ENCODE measurements at places on chromosomes 3 and 15.

DNA sequence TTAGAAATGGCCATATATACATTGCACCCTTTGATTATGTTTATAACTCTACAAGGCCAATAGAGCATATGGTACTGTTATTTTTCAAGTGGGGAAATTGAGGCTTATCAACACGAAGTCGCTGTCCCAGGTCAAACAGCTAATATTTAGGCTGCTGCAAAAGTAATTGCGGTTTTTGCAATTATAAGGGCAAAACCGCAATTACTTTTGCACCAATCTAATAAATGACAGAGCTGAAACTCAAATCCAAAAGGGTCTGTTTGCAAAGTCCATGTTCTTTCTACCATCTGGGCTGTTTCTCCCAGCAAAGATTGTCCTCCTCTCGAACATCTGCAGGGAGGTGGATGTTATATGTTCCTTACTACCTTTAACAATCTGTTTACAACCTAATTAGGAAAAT is 147.2 kb downstream of the CADPS start:
- DNase-seq = no peak

GRCh38 chr3:58333206-58334012 is 717 bp downstream of the PXK start:
- DNase-seq = peak; percentile 12

GRCh38 chr15:31352911-31353811 is 26.5 kb downstream of the KLF13 start:
- peak; percentile 45 for DNase-seq

GRCh38 chr3:50157827-50158529 is 2.9 kb downstream of the SEMA3F start:
- no peak for DNase-seq

DNA sequence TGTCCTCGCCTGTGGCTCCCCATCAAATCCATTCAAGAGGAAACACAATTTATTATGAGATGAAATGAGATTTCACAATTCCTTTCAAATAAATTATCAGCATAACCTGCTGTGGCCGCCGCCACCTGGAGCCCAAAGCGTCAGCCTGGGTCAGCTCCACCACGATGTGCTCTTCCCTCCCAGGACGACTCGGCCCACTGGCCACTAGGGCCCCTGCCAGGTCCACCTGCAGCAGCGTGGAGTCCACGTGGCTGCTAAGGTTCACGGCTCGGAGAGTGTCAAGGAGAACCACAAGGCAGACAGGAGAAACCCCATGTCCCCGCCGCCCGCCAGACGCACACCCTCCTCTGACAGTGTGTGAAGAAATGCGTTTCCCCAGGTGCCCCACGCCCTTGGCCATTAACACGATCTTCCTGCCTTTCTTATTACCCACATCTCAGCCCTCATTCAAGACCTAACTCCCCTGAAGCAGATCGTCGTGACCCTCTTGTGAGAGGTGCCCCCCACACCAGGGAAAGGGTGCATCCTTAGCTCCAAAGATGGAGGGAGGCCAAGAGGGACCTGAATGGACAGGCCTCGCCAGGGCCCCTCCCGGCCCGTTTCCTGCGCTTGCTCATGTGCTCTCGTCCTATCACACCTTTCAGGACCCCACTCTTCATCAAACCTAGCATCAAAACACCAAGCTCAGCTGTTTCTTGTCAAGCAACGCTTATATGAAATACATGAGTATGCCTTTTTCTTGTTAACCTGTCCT is 80.6 kb downstream of the OCA2 start:
- DNase-seq = no peak

DNA sequence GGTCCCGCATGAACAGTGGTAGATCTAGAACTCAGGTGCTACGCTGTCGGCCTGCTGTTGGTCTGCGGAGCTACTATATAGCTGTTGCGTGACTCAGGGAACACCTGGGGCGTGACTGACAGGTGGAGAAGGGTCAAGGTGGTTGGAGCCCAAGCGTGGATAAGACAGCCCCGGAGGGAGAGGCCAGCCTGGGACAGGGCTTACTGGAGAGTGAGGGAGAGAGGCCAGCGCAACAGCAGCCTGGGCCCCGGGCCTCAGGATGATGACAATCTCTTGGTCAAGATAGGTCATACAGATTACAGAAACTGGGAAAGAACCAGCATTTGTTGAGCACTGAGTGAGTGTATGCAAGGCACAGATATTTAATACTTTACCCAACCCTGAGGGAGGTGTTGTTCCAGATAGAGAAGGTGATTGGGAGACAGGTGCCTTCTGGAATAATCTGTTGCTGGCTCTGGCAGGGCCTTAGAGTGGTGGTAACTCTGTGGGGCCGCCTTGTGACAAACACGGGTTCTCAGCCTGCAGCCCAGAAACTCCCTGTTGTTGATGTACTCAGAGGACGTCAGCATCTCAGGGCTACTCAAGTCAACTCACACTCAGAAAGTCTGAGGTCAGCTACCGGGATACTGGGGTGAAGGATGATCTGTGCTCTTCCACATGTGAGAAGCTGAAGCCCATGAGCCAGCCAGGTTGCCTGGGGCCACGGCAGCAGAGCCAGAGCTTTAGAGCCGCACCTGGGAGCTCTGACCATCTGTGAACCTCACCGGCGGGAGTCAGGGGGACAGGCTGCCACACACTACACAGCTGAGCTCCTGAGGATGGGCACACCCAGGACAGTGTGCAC is 265.4 kb upstream of the HES1 start:
- no peak for DNase-seq

DNA sequence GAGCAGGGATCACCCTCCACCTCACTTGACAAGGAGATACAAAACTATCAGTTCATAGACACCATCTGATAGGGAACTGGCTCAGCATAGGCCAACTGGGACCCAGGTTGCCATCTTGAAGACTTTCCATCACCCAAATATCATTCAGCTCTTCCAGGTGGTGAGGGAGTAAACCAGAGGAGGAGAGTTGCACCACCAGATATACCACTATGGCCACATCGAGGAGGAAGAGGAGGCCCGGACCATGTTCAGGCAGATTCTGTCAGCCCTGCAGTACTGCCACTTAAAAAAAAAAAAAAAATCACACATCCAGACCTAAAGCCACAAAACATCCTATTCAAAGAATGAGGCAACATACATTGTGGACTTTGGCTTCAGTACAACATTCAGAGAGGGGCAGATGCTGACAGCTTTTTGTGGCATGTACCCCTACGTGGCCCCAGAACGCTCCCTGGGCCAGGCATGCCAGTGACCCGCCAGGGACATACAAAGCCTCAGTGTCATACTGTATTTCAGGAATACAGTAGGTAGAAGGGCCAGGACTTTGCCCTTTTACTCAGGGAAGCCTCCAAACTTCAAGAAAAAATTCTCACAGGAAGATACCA is 18.4 kb upstream of the EMC3 start:
- no peak for DNase-seq

GRCh38 chr3:48919215-48920138 is 835 bp downstream of the ARIH2 start:
- DNase-seq = peak; percentile 64

- DNase-seq = peak; percentile 11
These were observed 3.0 kb downstream of the BBX start for GRCh38 chr3:107525644-107526305.

DNA sequence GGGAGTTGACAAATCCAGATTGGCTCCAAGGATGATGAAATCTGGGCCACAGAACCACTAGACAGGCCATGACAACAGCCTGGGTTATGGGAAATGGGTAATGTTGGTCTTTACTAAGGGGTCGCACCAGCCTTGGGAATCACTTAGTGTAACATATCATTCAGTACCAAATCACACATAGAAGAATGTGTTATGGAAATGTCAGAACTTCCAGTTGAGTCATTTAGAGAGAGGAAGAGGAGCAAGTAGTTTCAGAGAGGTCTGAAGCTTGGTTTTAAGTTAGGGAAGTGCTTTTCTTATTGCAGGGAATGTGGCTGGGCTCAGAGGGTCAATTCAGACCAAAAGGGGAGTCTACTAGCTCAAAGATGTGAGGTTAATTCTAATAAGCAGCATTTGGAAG is 241.6 kb upstream of the ZPLD1 start:
- DNase-seq = no peak

DNA sequence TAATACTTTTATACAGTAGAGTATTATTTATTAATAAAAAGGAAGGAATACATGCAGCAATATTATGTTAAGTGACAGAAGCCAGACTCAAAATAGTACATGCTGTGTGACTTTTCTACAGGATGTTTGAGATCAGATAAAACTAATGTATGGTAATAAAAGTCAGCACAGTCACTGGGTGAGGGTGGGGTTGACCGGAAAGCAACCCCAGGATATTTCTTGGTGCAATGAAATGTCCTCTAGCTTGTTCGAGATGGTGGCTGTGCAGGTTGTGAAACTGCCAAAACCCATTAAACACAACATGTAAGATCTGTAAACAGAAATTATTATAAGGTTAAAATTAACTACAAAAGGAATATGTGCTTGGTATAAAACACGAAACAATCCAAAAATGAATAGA is 20.8 kb upstream of the ALDH1L1 start:
- no peak for DNase-seq

GRCh38 chr15:85642693-85643066 is 152.0 kb downstream of the KLHL25 start:
- no peak for DNase-seq

GRCh38 chr3:150736316-150736719 is 26.7 kb downstream of the SIAH2 start:
- DNase-seq = no peak

GRCh38 chr3:165549665-165550064 is 287.6 kb downstream of the BCHE start:
- no peak for DNase-seq

- no peak for DNase-seq
These were observed 60.8 kb upstream of the ARHGEF3 start for GRCh38 chr3:56862352-56863062.

DNA sequence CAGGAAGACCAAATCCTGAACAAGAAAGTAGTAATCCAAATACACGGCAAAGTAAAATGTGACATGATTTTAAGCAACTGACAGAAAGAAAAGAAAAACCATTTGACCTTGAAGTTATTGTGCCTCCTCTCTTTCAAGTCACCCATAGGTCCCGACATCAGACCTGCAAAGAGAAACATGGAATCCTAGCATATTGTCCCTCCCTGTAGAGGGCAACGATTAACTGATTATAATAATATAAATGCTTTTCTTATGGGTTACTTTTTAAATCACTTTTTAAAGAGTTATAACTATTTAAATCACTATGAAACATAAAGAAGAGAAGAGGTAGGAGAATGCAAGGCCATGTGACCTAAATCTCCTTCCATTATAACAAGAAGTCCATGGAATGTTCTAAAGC is 143.2 kb upstream of the LIPC start:
- no peak for DNase-seq

GRCh38 chr3:30048431-30048830 is 558.0 kb upstream of the TGFBR2 start:
- DNase-seq = no peak

DNA sequence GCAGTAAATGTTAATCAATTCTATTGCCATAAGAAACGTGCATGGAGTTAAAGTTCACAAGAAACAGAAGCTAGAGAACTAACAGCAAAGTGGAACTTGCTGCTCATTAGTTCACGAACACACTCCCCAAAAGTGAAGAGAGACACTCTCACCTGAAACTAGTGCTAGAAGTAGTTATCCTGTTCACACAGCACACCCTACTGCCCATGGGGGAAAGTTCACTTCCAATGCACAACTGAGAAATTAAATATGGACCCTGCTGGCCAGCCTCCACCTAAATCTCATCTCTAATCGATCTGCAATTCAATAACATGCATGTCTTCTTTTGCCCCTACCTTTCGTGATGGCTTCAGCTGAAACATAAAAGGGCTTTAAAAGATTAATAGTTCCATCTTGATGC is 39.4 kb upstream of the FRMD4B start:
- DNase-seq = no peak

DNA sequence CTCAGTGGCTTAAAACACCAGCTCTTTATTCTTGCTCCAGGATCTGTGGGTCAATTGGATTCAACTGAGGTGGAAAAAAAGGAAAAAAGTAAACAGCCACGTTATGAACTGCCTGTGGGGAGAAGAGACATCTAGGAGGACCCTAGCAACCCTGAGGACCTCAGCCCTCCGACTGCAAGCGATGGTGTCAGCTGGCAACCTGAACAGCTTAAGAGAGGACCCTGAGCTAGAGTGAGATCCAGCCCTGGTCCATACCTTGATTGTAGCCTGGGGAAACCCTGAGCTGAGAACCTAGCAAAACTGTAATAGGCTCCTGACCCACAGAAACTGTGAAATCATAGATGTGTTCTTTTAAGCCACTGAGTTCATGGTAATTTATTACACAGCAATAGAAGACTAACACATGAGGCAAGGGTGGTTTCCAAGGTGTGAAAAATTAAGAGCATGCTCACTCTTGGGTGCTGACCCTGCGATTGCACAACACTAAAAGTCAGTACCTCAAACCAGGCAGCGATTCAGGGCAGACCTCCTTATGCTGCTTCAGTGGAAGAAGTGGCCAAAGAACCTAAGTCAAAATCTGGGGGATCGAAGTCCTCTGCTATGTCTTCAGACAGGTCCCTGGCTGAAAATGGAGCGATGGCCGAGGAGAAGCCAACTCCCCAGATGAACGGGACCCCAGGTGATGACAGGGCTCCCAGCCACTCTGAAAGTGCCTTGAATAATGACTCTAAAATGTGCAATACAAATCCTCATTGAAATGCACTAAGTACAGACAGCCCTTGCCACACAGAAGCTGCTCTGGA is 57.7 kb downstream of the GASK1A start:
- no peak for DNase-seq

GRCh38 chr3:24299806-24300626 is 194.6 kb downstream of the THRB start:
- DNase-seq = no peak

- DNase-seq = no peak
These were observed 355.9 kb downstream of the RSL24D1 start for GRCh38 chr15:54840621-54841398.

GRCh38 chr15:41791547-41791937 is 17.3 kb downstream of the MAPKBP1 start:
- DNase-seq = no peak

DNA sequence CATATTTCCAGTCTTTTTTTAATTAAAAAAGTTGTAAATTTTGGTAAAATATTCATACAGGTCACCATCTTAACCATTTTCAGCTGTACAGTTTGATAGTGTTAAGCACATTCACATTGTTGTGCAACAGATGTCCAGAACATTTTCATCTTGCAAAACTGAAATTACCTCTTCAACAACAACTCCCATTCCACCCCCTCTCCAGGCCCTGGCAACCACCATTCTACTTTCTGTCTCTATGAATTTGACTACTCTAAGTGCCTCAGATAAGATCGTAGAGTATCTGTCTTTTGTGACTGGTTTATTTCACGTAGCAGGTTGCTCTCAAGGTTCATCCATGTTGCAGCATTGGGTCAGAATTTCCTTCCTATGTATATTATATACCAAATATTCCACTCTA is 76.0 kb downstream of the SLCO3A1 start:
- peak; percentile 83 for DNase-seq

- no peak for DNase-seq
These were observed 79.8 kb upstream of the MEF2A start for GRCh38 chr15:99485992-99486370.

GRCh38 chr3:45100981-45101407 is 45.2 kb downstream of the CDCP1 start:
- no peak for DNase-seq

DNA sequence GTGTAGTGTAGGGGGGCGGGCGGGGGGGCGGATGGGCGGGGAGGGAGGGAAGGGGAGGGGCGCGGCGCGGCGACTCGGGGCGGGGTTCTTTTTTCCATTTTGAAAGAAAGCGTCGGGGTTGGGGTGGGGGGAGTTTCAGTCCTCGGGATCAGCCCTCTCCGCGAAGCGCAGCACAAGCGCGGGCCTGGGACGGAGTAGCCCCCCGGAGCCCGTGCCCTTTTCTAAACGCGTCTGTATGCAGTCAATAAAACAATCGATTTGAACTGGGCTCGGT is 6.1 kb downstream of the ISLR2 start:
- DNase-seq = no peak

GRCh38 chr3:101964861-101965260 is 115.5 kb downstream of the NFKBIZ start:
- DNase-seq = no peak

Data from SK-N-DZ (cell line).